Forelimb muscle (tissue), 1 donor: ENCODE measurements at places on chromosomes 4 and X.

DNA sequence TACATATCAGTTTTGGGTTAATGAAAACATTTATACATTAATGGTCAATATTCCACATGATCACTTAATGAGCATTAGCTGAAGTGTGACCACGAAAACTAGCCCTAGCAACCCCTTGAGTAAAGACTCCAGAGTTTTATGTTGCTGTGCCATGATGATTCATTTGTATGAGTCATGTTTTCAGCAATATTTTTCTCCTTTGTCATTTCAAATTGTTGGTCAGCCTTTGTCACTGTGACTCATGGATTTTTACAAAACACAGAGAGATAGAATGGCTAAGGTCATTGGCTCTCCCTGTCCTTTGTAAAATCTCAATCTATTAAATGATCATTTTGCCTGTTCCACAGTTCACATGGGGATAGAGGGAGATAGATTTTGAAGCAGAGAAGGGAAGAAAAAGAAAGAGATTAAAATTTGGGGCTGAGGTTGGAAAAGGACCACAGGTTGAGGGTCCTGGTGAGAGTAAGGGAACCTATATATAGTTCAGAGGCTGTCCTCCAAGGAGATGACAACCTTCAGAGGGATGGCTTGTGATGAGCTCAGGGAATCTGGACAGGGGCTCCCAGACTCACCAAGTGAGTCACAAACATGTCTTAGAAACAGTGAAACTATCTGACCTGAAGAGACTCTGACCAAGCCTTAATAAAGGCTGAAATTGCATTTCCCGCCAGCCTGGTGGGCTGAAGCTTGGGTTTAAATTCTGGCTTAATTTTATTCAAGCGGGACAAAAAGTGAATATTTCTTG lies 25.6 kb downstream of the NR0B1 start:
- DNase-seq = no peak

GRCh38 chr4:27692868-27693634 lies 832.4 kb downstream of the STIM2 start:
- no peak for DNase-seq

- no peak for DNase-seq
These were observed 342.8 kb downstream of the PPARGC1A start for GRCh38 chr4:23547096-23547495.

GRCh38 chr4:108120789-108121188 lies 47.9 kb downstream of the LEF1 start:
- DNase-seq = no peak

DNA sequence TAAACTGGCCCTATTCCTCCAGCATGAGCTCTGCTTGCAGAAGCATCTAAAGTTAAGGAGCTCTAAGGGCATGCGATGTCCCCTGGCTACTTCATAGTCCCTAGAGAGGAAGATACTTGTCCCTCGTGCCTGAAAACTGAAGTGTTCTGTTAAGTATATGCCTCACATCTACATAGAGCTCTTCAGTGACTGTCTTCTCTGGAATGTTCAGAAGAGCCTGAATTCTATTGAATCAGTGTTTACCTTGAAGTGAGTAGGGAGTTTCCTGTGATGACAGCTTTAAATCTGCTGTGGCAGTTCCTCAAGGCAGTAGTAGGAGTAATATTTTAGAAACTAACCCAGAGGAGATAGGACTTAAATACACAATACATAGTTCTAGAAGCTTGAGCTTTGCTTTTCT lies 111.2 kb downstream of the ZNF518B start:
- no peak for DNase-seq

- DNase-seq = no peak
These were observed 330.2 kb downstream of the ZIC3 start for GRCh38 chrX:137896123-137896522.

DNA sequence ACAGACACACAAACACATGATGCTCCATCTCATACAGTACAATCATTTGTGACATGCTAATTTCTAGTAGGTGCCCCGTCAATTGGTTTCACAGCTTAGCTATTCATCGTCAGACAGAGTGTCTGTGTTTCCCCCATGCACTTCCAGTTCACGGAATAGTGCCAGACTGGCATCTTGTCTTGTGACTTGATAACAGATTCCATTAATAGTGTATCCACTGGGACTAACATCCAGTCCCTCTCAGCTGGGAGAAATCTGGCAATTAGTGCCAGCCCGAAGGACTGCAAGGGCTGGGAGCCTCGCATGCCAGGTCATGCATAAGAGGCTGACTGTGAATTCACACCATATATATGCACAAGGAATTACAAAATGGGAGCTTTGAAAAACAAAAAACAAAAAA lies 20.2 kb upstream of the GATB start:
- no peak for DNase-seq

DNA sequence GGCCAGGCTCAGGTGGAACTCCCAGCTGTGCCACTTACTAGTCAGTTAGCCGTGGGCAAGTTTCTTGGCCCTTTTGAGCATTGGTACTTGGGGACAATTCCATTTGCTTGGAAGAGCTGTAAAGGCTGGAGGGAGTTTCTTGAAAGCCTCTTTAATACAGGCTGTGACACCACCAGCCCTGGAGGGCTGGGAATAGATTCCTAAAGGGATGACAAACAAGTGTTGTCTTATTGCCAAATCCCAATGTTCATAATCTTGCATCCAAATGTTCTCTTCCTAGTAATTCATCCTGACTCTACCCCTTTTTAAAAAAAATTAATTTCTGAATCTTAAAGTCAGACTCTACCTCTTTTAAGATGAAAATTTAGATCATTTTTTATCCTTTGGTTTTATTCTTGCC lies 14.6 kb upstream of the MED28 start:
- no peak for DNase-seq

- DNase-seq = no peak
These were observed 968.2 kb downstream of the STIM2 start for GRCh38 chr4:27828843-27829242.

DNA sequence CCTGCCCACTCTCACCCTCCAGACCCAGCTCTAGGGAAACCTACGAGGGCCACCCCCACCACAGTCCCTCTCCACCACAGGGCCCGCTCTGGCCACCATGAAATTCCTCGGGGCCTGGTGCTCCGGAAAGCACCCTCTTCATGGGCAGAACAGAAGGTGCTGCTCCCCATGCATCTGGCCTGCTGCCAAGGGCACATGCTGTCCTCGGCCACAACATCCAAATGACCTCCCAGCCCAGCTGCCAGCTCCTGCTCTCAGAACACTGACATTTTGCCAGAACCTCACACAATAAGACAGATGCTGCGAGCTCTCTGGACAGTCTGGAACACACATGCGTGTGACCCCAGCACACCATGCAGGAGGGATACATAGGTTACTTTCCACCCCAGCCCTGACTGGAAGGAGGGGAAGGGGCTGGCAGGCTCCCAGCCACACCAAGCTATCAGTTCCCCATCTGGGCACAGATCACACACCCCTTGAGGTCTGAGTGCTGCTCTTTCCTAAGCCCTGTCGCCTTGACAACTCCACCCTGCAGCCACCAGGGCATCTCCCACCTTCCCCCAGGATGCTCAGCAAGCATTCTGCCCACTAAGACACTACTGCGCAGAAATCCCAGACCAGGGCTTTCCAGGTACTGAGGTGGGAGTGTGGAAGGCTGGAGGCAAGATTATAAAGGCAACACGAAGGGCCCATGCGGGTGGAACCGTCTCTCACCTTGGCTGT lies 5.8 kb downstream of the CCNQ start:
- DNase-seq = no peak

DNA sequence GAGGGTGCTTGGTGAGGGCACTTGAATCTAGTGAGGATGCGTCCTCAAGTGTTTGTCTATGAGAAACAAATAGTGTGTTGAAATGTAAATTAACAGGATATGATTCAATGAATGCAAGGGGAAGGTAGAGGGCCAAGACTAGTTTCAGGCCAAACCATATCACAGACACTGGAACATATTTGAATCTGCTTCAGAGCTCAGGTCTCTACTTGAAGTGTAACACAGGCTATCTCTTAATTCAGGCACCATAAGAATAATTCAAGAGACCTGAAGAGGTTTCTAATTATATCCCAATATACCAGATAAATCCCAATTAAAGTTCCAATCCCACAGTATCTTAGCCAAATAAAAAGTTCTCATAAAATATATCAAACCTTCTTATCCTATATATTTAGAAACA lies 146.5 kb upstream of the INTU start:
- DNase-seq = no peak

DNA sequence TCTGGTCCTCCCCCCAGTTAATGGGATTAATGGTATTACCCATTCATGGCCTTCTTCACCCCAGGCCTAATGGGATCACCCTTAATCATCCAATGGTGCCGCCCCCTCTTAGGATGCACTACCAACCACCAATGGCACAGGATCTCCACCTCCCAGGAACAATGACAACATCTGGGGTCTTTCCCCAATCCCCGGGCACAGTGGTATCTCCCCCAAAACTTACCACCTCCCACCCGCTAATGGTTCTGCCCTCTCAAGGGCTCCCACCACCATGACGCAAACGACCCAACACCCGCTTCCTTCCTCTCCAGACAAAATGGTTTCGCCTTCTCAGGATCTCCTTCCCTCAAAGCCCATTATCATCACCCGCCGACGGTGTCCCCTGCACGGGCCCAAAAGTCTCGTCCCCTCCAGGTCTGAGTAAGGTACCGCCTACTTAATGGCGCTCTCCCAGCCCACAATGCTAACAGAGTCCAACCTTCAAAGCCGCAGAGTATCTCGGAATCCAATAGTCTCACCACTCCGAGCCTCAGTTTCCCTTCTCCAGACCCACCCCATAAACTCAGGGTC lies 458 bp downstream of the GRIPAP1 start:
- no peak for DNase-seq

- DNase-seq = no peak
These were observed 22.1 kb downstream of the UBE2K start for GRCh38 chr4:39719804-39720580.

GRCh38 chr4:42458657-42459056 lies 61.4 kb downstream of the SHISA3 start:
- DNase-seq = no peak

DNA sequence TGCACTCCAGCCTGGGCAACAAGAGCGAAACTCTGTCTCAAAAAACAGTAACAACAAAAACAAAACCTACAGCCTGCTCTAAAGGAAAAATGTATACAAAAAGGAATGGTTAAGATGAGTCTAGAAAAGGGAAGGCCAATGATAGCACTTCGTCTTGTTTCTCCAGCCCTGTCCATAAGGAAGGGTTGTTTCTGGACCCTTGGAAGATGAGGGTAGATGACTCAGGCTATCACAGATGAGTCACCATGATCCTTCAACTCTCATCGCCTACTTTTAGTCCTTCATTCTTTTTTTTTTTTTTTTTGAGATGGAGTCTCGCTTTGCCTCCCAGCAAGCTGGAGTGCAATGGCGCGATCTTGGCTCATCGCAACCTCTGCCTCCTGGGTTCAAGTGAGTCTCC lies 8.8 kb downstream of the PLA2G12A start:
- DNase-seq = no peak

- no peak for DNase-seq
These were observed 199.8 kb downstream of the COMMD8 start for GRCh38 chr4:47263721-47264120.

- DNase-seq = no peak
These were observed 712.6 kb downstream of the GRID2 start for GRCh38 chr4:93016350-93016749.

GRCh38 chr4:113008716-113009115 lies 40.7 kb upstream of the ANK2 start:
- DNase-seq = no peak

DNA sequence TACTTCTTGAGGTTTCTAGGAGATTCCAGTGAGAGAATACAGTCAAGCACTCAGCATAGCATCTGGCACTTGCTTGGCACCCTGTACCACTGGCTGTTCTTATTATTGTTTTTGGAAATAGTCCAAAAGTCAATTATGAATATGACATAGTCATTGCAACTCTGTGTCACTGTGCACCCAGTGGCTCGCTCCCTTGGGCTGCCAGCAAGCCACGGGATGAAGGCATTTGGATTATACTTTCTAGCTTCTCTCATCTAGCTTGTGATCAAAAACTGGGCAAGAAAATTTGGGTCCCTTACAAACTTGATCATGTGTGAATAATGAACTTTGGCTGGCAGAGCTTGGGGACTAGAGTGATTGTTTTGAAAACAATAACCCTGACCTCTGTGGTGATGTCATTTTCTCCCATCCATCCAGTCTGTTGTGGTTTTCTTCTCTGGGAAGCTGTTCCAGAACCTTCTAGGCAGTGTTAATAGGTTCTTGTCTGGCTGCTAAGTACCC lies 32.7 kb upstream of the LIMCH1 start:
- DNase-seq = no peak

GRCh38 chrX:27444093-27444908 lies 18.8 kb downstream of the PPP4R3C start:
- DNase-seq = no peak
